ENCODE measurements at places on chromosomes 7 and 10.

DNA sequence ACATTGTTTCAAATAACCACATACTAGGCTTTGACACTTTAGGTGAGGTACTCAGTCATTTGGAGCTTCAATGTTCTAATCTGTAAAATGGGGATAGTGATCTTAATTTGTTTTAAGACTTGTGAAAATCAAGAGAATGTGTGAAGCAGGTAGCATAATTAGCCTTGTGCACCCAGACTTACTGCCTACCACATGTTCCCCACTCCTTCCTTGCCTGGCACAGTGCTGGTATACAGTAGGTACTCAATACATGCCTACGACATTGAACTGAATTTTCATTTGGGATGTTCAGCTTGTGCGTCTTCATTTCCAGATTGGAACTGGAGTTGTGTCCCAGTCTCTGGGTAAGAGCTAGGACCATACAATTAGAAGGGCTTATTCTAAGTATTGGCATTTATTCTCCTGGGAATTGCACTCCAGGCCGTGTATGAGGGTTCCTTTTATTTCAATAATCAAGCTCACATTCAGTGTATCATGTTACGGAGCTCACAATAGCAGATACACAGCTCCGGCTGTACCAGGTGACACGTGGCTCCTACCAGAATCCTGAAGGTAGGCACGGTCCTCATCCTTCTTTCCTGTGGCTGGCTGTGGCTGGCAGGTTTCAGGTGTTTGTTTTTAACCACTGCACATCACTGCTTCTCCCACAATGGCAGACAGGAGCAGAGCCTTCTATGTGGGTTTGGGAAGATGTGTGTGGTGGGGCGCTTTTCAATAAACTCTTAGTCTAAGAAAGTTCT lies 109.4 kb upstream of the PDCD4 start:
- no peak for DNase-seq

- no peak for DNase-seq
Observed at GRCh38 chr7:28091190-28091589, 89.4 kb downstream of the JAZF1 start.

- no peak for DNase-seq
Observed at GRCh38 chr7:155565596-155565995, 19.2 kb upstream of the CNPY1 start.

DNA sequence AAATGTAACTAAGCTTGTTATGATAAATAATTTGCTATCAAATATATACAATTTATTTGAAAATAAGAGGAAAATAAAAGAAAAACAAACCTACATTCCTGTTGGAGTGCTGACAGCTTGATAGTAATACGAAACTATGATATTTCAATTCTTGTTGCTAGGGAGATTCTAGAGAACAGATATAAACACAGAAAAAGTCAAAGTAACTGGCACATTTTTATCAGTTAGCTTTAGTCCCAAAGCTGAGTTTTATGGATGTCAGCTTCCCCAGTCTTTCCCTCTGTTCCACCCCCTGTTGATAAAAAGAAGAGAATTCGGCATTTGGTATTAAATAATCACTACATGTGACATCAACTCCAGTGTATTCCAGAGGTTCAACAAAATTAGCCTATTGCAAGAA lies 1134.0 kb downstream of the XPNPEP1 start:
- DNase-seq, result no peak

DNA sequence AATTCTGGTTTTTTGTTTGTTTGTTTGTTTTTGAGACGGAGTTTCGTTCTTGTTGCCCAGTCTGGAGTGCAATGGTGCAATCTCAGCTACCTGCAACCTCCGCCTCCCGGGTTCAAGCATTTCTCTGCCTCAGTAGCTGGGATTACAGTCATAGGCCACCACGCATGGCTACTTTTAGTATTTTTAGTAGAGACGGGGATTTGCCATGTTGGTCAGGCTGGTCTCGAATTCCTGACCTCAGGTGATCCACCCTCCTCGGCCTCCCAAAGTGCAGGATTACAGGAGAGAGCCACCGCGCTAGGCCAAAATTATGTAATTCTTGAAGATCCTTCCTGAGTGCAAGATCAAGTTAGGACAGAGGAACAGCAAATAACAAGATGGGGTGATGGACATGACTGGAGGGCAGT lies 719 bp downstream of the ZNF33B start:
- DNase-seq, result no peak

- no peak for DNase-seq
Observed at GRCh38 chr10:103969436-103969835, 2.5 kb downstream of the SLK start.

DNA sequence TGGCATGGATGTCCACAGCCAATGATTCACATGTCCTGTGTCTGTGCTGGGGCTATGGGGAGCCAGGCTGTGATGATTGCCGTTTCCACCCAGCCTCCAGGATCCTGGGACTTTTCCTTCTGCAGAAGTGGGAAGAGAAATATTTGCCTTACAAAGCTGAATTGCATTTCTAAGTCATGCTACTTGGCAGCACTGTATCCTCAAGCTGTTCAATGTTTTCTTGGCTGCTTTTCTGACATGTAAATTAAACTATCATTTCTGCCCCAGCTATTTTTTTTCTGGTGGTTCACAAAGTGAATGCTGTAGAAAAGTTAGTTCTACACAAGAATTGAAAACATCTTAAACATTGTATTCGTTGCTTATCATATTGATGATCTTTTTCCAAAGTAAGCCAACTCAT lies 51.9 kb upstream of the TCERG1L start:
- DNase-seq, result no peak

- DNase-seq, result no peak
Observed at GRCh38 chr10:88110355-88110754, 246.9 kb downstream of the PTEN start.

GRCh38 chr10:3484306-3485056 lies 300.5 kb downstream of the KLF6 start:
- DNase-seq, result no peak

GRCh38 chr7:152661479-152661878 lies 14.5 kb downstream of the XRCC2 start:
- no peak for DNase-seq

- DNase-seq, result no peak
Observed at GRCh38 chr7:22561321-22561811, 61.4 kb upstream of the STEAP1B start.

- no peak for DNase-seq
Observed at GRCh38 chr10:30233186-30233959, 115.7 kb downstream of the MTPAP start.

GRCh38 chr7:128279124-128279713 lies 38.1 kb downstream of the LEP start:
- DNase-seq, result no peak

DNA sequence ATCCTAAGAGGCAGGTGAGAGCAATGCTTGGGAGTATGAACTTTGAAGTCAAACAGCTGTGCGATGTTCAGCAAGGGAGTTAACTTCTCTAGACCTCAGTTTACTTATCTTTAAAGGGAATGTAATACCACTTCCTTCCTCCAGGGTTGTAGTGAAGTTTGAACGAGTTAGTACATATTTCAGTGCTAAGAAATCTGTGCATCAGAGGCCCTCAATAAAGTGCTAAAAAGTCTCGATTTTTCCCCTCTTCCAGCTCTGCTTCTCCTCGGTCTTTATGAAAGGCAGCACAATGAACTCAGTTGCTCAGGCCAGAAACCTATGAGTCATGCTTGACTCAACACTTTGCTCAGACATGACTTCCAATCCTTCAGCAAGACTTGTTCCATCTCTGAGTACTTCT lies 418.9 kb downstream of the MDFIC start:
- no peak for DNase-seq

GRCh38 chr7:47625861-47626715 lies 44.2 kb upstream of the TNS3 start:
- no peak for DNase-seq

DNA sequence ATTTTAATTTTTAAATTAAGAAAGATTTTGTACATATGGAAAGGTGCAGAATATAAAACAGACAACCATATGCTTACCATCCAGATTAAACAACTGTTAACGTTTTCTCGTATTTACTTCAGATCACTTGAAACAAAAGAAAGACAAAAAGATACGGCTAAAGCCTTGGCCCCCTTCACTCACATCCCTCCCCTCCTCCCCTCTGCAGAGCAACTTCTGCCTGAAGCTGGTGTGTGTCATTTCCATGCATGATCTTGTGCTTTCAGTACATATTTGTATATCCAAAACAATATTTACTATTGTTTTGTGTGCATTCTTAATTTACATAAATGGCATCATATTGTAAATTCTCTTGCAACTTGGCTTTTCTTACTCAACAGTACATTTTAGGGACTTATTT lies 68.5 kb upstream of the ANKRD1 start:
- DNase-seq, result no peak

DNA sequence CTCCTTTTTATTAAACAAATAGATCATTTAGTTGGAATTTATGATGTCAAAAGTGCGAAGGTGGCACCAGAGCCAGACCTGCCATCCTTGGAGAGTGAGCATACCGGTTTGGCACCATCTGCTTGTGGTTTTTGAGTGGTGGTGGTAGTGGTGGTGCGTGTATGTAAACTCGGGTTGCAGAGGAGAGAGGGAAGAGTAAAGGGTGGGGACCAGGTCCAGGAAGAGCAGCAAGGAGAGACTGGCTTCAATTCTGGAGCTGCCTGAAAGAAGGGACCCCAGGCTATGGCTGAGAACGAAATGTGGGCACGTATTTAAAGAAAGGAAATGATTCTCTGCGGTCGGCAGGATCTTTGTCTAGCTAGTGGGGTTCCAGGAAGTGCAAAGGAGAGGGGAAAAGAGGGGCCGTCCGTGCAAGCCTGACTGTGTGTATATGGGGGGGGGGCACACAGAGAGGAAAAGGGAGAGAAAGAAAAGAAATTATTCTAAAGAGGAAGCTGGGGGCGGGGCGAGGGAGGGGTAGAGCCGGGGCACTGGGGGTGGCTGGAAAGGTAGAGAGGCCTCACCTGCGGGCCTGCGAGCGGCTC lies 448 bp upstream of the GOLGA7B start:
- no peak for DNase-seq

- DNase-seq, result no peak
Observed at GRCh38 chr10:81280497-81281479, 594.2 kb upstream of the NRG3 start.

GRCh38 chr10:32937911-32938424 lies 20.1 kb downstream of the ITGB1 start:
- DNase-seq, result no peak

DNA sequence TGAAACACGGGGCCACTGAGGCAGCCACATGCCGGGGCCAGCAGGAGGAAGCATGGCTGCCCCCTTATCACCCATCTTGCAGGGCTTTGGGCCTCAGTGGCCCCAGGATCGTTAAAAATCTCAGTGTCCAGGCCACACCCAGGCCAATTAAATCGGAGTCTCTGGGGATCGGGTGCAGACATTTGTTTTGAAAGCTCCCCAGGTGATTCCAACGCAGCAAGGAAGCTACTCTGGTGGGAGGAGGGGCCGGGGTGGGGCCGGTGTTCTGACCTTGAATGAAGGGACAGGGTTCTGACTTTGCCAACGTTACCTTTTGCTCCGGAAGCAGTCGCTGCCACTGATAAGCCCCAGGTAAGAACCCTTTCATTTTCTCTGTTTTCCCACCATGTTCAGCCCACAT lies 412.3 kb upstream of the FOXK1 start:
- DNase-seq, result no peak

GRCh38 chr10:35907548-35907947 lies 265.5 kb upstream of the FZD8 start:
- DNase-seq, result no peak

GRCh38 chr10:21002091-21002878 lies 105.2 kb upstream of the NEBL start:
- DNase-seq, result no peak

GRCh38 chr10:99659868-99660366 lies 608 bp downstream of the ENTPD7 start:
- DNase-seq, result no peak

DNA sequence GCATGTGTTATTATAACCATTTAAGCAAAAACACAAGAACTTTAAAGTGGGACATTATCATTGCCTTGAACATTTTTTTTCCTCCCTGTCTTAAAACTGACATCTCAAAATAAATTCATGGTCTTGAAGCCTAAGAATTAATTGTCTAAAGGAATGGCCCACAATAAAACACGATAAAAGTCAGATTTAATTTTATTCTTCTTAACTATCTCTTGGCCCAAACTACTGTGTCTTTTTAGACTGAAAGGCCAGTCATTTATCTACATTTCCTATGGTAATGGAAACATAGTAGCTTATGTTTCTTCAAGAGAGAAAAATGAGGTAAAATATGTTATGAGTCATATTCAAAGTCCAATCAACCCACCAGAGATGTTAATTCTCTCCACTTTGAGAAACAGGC lies 24.4 kb upstream of the ETV1 start:
- DNase-seq, result no peak

GRCh38 chr10:88012641-88013040 lies 149.2 kb downstream of the PTEN start:
- DNase-seq, result no peak

GRCh38 chr7:8260871-8261694 lies 884 bp downstream of the ICA1 start:
- DNase-seq, result no peak

DNA sequence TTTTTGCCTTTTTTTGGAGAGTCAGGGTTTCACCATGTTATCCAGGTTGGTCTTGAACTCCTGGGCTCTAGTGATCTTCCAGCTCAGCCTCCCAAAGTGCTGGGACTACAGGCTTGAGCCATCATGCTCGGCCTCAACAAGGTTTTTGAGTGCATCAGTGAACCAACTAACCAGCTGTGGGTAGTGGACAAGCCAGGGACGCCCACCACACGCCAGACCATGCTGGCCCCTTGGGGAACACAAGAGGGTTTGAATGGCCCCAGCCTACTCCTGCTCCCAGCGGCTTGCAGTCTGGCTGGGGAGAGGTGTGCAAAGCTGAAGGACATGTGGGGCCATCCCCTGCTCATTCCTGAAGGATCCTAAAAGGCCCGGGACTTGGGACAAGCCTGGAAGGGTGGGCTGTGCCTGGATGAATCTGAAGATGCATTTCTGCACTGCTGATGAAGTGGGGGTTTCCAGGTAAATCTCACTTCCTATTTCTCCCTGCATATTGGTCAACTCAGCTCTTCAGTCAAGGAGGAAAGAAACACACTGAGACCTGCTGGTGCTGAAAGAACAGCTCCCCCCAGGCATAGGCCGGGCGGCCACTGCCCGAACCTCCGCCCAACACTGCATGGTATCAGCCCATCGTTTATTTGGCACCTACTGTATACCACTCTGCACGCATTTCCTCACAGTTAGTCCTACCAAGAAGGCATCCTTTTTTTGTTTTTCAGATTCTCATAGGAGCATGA lies 6.9 kb downstream of the MMD2 start:
- no peak for DNase-seq

DNA sequence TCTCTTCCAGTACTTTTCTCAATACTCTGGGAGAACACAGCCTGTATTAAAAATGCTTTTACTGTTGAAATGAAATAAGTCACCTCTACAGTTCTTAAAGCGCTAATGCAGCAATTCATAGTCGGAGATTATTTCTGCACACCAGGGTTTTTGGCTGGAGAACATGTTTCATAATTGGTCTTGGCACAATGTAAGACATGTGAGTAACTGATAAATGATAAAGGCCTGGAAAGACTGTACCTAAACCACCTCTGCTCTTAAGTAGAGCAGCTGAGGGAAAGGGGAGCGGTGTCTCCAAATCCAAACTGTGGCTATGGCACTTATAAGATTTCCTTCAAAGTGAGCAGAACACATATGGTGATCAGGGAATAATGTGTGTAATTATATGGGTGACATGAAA lies 390.3 kb upstream of the MBL2 start:
- no peak for DNase-seq

All from activated gamma-delta T cell (primary cell).